Activated T-cell treated with anti-CD3 and anti-CD28 coated beads for 4 hours (primary cell): ENCODE measurements at places on chromosomes 6 and 20.

GRCh38 chr20:17959257-17959627, 9.4 kb downstream of the SNX5 start:
- DNase-seq: no peak

GRCh38 chr20:51529081-51529681, 13.3 kb downstream of the NFATC2 start:
- no peak for DNase-seq

GRCh38 chr20:21229163-21229562, 74.0 kb upstream of the XRN2 start:
- DNase-seq: no peak

- no peak for DNase-seq
Observed at GRCh38 chr20:57910716-57911115, 200.9 kb upstream of the PMEPA1 start.

- DNase-seq: no peak
Observed at GRCh38 chr6:3058957-3059356, 9.3 kb upstream of the RIPK1 start.

DNA sequence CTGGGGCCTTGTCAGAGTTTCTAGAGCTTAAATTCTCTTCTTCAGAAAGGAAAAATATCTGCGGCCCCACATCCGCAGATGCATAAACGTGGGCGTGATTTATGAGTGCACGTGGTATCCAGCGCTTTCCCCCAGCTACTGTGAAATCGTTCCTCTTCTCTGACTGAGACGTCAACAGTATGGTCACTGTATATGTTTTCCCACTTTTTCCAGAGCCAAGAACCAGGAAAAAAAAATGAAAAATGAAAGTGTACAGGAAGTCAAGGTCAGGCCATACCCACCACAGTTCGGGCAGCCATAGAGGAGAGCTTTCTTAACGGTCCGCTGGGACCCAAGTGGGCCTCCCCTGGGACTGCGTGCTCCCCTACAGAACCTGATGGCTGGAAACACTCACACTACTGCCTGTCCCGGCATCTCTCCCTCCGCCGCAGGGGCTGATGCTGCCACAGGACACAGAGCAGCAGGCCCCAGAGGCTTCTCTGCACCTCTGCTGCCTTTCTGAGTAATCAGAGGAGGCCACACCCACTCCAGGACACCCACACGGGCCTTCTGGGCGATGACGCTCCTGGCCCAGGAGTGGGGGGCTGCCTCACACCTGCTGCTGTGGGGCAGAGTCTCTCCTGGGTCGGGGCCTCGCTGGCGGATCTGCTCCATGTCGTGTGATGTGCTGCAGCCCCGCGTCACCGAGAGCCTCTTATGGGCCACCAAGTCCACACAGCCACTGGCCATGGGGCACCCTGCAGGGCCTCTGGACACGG, 16.4 kb upstream of the STX16 start:
- DNase-seq: peak; percentile 47

DNA sequence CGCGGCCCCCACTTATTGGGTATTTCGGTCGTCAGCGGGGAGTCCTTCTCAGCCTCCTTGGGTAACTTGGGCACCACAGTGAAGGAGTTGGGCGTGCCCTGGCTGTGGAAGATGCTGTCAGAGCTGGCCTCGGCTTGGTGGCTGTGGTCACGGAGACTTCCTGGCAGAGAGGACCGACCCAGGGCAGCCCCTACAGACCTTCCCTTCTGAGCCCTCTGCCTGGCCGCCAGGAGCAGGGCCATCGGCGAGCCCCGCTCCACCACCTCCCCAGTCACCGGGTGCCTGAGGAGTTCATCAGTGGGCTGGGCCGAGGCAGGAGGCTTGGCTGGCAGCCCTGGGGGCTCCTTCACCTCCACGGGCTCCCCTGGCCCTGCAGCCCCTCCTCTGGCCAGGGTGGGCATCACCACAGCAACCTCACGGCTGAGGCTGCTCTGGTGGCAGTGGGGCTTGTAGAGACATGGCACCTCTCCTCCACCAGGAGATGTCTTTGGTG, 37.2 kb downstream of the C6orf132 start:
- no peak for DNase-seq

DNA sequence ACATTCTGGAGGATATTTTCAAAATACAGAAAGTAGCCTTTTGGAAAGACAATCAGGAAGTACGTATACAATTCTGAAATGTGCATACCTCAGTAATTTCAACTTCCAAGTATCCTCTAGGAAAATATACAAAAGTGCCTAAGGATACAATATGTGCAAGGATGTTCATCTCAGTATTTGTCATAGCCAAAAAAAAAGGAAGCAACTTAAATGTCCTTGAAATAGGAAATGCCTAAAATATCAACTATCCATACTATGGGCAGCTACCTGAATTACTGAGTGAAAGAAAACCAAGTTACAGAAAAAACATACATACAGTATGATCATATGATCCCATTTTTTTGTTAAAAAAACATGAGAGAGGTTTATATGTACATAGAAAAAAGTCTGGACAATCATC, 1.5 kb downstream of the PPIL1 start:
- no peak for DNase-seq

- no peak for DNase-seq
Observed at GRCh38 chr6:87407561-87407900, 241 bp upstream of the CFAP206 start.

- no peak for DNase-seq
Observed at GRCh38 chr6:29850011-29850553, 22.5 kb downstream of the HLA-G start.

- DNase-seq: no peak
Observed at GRCh38 chr6:71588490-71588889, 297.9 kb upstream of the RIMS1 start.

GRCh38 chr20:48492715-48493070, 335.1 kb downstream of the PREX1 start:
- DNase-seq: no peak

- DNase-seq: no peak
Observed at GRCh38 chr6:52130440-52130839, 43.0 kb upstream of the PKHD1 start.

DNA sequence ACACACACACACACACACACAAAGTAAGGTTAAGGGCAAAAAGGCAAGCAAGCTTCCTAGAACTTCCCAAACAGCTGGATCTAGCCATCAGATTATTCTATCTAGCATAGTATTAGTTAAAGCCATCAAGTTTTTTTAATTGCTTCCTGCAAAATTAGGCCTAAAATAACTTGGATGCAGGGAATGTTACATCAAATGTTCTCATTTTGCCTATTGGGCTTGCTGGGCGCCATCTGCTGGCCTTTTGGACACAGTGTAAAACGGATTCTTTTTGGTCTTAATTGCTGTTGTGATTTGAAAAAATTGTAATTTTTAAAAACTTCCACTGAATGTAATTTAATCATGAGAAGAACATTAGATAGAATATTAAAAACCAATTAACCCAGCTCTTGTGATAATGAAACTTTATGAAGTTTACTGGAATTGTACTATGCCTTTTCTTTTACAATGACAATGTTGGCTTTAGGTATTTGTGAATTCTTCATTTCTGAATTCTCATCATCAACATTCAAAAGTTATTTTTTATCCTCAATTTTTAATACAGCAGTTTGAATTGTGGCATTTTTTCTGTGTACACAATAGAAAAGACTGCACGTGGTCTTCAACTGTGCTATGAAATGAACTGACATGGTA, 6.8 kb downstream of the MKKS start:
- peak; percentile 28 for DNase-seq

GRCh38 chr6:51273228-51273961, 454.7 kb downstream of the TFAP2B start:
- no peak for DNase-seq

DNA sequence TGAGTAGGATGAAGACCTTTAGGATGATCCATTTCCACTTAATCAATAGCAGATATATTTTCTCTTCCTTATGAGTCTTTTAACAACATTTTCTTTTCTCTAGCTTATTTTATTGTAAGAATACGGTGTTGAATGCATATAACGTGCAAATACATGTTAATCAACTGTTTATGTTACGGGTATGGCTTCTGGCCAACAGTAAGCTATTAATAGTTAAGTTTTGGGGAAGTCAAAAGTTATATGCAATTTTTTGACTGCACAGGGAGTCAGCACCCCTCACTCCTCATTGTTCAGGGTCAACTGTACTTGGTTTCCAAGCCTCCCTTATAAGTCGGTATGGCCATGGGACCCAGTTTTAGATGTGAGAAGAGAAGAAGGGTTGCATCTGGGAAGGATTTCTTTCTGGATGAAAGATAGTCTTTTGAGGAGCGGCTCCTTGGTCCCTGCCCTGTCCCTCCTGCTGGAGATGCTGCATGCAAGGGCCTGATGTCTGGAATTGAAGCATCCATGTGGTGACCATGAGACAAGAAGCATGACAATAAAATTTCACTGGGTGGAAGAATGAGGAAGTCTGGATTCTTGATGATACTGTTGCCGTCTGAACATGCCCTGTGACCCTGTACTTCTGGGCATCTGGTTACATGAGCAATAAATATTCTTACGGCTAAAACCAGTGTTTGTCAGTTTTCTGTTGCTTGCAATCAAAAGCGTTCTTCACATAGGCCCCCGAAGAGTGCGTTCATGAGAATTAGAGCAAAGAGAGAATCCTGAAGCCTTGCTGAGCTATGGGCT, 194.7 kb upstream of the PMEPA1 start:
- DNase-seq: no peak

DNA sequence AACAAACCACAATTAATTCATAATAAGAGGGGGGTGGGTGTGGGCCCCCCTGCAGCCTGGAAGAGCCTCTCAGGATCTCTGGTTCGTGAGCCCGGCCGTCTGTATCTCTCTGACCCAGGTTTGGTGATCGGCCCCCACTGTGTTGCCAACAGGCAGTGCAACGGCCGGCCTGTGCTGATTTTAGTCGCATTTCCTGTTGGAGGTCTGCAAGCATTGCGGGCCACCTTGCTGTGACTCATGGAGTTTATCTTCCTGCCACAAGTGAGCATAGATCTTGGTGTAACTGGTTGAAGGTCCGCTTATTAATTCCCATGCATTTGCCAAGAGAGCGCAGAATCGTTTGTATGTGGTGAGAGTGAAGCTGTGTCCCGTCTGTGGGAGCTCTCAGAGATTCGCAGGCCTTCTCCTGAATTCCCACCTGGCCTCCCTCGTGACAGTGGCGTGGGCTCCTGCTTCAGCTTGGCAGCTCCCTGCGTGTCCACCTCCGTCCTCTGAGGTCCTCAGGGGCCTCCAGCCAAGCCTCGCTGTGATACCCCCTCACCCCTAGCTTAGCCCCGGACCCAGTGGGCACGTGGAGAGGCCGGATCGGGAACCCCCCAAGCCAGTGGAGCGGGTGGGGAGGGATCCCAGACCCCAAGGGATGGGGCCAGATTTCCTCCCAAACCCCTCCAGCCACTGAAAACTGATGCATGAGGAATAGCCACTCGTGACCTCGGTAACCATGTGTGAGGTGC, 269.8 kb downstream of the CDH4 start:
- DNase-seq: no peak

GRCh38 chr20:11051136-11051535, 377.3 kb upstream of the JAG1 start:
- no peak for DNase-seq

DNA sequence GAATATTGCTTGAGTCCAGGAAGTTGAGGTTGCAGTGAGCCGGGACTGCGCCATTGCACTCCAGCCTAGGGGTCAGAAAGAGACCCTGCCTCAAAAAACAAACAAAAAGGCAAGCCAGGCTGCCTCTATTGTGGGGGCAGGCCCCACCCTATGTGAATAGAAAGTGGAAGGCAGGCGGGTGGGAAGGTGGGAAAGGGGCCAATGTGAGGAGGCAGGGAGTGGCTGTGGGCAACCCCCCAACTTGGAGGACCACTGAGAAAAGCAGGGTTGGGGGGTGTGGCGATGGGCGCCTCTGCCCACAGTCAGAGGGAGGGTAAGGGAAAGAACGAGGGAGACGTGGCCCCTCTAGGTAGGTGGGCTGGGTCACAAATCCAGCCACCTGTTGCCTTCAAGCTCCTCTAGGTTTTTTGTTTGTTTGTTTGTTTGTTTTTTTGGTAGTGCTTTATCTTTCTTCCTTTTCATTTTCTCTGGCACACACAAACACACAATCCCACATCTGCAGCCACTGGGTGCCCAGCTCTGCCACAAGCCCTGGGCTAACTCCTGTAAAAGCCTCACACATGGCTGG, 5.3 kb upstream of the AP5S1 start:
- DNase-seq: no peak

DNA sequence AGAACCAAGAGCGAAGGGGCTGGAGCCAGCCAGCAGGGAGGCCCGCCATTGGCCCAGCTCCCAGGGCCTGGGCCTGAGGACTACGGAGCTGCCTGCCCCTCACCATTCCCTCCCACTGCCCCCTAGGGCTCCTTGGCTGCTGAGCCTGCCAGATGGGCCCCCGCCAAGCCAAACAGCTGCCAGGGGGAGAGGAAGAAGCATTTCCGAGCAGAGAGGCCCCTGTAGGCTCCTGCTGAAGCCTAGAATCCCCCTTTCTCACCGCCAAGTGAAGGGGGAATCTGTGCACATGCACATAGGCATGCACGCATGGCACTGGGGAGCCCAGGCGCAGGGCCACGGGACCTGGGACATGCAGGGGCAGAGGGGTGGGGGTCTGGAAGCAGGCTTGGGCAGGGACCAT, 28.5 kb upstream of the MRPS18A start:
- DNase-seq: no peak

DNA sequence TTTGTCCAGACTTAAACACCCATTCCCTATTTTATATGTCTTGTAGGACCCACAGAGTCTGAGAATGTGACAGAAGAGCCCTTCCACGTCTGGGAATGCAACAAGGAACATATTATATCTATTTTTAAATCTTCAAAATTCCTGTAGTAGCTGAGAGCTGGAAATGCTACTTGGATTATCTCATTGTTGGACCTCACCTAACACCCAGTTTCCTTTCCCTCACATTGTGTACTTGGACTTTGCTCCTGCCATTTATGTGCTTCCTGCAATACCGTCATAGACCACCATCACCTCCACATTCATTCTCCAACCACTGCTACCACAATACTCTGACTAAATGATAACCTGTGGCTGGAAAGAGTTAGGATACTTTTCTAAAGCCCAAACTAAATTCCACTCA, 335.4 kb downstream of the COL12A1 start:
- DNase-seq: no peak
